ENCODE measurements at places on chromosomes 11 and 22.
A peak's percentile ranks its signal among the peaks of the same experiment; 100 is the strongest.

DNA sequence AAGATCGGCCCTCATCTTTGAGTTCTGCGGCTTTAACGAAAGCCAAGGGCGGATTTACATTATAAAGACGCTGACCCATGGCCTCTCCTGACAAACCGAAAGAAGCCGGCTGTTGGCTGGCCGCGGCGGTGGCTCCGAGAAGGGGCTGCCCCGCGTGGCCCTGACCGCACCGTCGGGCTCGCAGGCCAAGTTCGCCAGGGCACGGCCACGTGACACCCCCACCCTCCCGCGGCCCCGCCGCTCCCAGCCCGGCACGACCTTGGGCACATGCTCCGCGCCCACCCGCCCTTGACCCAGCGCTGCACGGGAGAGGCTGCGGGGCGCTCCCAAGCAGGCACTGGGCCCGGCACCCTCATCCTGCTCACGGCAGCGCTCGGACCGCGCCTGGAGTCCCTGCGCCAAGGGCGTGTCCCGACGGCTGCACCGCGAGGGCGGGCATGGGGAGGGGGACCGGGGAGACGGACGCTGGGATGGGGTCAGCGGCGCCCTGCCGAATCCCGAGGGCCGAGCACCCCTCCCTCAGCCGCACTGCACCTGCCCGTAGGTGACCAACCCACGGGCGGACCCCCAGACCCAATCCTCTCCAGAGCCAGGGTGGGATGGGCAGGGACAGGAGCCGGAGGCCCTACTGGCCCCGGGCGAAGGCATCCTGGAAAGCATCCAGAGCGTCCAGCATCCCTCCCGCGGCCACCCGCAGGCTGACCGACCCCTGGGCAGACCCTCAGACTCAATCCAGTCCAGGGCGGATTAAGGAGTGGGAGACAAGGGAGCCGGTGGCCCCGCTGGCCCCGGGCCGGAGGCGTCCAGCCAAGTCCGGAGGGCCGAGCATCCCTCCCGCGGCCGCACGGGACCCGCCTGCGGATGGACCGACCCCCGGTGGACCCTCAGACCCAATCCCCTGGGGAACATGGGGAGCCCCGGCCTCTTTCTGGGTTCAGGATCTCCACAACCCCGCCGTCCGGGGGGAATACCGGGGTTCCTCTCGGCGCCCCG, 759 bp downstream of the CPT1A start:
- DNase-seq = peak; percentile 57

GRCh38 chr11:126146454-126147192, 64.8 kb downstream of the RPUSD4 start:
- no peak for DNase-seq

DNA sequence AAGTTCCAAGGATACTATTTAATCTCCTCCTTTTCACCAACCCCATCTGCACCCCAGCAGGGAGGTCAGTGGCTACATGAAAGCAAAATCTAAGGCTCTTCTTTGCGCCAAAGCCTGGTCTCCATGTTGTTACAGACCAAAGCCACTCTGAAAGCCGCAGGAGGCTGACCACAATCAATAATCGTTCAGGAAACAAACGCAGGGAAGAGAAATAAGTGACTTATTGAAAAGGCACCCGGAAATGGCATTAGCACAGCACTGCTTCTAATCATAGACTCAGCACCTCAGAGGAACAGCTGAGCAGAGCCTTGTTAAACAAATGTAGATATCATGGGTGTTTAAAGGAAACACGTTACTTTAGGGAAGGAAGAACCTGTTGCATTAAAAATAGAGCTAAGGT, 183.9 kb downstream of the KIRREL3 start:
- no peak for DNase-seq

GRCh38 chr11:61976420-61976800, 9.0 kb upstream of the FTH1 start:
- no peak for DNase-seq

DNA sequence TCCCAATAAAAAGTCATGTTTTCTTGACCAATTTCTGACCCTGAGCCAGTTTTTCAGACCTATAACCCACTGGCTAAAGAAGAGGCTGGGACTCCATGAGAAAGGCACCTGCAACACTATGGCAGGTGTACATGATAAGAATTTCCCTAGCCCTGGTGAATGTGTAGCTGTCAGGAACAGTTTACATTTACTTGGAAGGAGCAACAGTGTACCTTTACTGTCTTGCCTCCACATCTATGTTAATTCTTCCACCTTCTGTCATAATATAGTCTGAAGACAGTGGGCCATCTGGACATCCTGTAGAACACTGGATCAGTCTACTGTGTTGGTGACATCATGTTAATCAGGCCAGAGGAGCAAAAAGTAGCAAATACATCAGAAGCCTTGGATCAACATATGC, 72.1 kb upstream of the CD82 start:
- DNase-seq = no peak

DNA sequence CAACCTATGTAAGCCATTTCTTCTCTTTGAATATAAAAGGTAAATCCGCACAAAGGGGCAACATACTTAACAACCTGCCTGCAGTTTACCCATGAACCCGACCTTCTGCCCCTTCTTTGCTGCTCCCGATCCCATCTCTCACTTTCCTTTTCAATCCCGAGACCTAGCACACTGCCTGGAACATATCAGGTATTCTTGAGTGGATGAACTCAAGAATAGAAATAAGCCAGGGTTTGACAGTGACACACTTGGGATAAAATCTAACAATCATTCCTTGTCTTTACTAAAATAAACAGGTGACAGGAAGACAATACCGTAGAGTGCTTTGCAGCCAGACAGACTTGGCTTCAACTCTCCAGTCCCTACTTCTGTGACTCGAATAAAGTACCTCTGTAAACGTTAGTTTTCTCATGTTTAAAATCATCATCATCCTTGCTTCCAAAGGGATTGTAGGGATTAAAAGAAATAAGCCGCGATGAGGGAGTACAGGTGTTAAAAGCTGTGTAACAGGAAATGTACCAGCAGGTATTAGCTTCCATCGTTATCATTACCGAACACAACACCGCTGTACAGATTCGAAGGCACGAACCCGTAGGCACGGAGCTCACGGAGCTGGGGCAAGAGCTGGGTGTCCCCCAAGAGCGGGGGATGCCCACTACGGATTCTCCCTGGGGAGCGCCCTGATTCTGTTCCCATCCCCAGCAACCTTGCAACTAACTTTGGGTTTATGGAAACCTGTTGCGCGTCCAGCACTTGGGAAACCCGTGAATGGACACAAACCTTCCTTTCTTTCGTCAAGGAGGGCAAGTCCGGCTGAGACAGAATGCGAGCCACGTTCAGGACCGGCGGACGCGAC, 720 bp downstream of the UFD1 start:
- peak; percentile 50 for DNase-seq

GRCh38 chr11:85821636-85822035, 10.7 kb upstream of the SYTL2 start:
- DNase-seq = peak; percentile 59

GRCh38 chr22:45019861-45020655, 10.3 kb upstream of the PHF21B start:
- no peak for DNase-seq

All from activated CD8-positive, alpha-beta memory T cell treated with anti-CD3 and anti-CD28 coated beads, Interleukin-2, amount 10 ng/mL, durations not matched to agents 7 days and 5 days (primary cell).